ENCODE measurements at places on chromosomes 11 and 22.

DNA sequence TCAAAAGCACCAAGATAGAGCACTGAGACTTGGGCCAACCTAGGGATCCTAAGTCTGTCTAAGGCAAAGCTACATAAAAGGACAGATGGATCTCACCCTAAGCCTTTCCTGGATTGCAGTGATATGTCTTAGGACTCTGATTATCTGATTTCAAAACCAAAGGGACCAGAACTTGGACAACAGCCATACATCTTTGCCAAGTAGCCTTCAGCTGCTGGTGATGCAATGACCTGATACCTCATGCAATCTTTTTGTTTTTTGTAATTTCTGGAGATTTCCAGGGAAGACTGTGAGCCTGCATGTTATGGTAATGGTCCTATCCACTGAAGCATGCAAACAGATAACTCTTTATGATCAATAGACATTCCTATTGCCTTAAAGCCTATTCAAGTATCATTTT is 230.4 kb upstream of the MTNR1B start:
- no peak for DNase-seq

DNA sequence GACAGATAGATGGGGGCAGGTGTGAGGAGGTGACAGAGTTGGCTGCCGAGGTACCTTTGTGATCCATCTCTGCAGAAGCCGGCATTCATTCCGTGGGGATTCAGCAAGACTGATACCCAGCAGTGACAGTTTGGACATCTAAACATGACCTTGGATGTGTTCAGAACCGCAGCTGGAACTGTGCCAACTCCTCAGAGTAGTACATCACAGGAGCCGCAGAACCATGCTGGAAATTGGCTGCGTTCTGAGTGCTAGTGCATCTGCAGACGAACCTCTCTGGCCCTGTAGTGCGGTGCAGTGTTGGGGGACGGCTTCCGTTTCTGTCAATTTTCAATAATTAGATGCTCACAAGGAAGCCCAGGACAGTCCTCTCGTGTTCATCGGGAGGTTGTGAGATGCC is 772.1 kb downstream of the NTM start:
- no peak for DNase-seq

GRCh38 chr22:17970201-17970708 is 54.1 kb downstream of the MICAL3 start:
- no peak for DNase-seq

- DNase-seq, result peak; percentile 63
Observed at GRCh38 chr11:118224511-118225188, at the start of gene JAML. Gene JAML, minus strand, starts transcription at chr11:118225011. Its CDS starts 10,145 bp downstream, at chr11:118214866.

DNA sequence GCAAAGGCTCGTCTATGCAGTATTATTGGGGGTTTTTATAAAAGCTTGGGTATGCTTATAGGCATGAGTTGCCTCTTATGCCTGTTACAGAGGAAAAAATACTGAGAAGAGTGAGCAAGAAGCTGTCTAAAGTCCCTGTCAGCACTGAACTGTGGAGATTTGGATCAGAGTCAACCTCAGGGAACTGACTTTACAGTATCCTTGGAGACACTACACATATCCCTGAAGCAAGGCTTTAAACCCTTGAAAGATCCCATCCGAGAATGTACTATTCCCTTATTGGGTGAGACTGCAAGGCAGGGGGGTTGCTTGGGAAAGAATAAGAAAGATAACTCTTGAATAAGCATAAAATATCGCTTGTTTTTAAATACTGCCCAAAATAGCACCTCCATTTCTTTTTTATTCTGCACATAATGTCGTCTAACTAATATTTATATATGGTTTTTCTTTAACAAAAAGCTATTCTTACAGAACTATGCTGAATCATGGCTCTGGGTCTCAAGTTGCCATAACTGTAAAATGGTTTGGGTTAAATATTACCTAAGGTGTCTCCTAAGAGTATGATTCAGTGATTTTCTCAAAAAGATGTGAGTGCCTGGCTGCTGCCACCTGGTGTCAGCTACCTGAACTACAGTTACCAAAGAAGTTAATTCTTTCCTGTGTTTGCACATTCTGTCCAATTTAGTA is 1062.8 kb downstream of the DLG2 start:
- no peak for DNase-seq

GRCh38 chr11:96337541-96338431 is 5.2 kb downstream of the MAML2 start:
- DNase-seq, result peak; percentile 18

DNA sequence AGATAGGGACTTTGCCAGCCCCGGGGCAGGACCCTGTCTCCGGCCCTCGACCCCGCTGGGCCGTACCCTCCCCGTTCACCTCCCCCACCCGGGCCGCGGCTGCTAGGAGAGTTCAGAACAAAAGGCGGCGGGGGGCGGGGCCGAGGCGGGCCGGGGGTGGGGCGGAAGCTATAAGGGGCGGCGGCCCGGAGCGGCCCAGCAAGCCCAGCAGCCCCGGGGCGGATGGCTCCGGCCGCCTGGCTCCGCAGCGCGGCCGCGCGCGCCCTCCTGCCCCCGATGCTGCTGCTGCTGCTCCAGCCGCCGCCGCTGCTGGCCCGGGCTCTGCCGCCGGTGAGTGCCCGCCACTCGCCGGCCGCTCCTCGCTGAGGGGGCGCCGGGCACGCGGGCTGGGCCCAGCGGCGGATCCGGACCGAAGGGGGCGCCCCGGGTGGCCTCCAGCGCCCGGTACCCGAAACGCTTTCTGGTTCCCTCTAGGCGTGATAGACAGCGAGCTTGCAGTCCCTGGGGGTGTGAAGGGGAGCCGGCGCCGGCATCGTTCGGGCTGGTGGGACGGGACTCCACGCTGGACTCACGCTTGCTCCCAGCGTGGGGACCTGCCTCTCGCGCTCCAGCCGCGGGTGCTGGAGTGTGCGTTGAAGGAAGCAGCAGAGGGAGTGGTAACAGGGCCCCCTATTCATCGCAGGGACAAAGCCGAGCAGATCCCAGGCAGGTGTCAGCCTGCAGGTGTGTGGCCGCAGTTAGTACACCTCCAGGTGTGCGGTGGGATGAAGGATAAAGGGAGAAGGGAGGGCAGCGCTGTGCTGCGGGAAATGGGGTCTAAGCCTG is at the start of gene MMP11:
Gene MMP11, plus strand, starts transcription at position 201 of the 825 bp plus-strand sequence. Its CDS starts 22 bp downstream, at position 223.
- DNase-seq, result peak; percentile 68
